Immature natural killer cell (primary cell): ENCODE measurements at places on chromosomes 2 and 18. TPM values are rescaled to one million over a fixed set of nuclear protein-coding genes. Genes with fewer than 3 reads are reported as not detected.

SPATA3 gene
- polyA plus RNA-seq: not detected

PIK3C3 gene
- polyA plus RNA-seq: 47.0 TPM

ASPRV1 gene
- 0.29 TPM for polyA plus RNA-seq

INHA gene
- not detected for polyA plus RNA-seq

CLEC4F gene
- polyA plus RNA-seq: not detected

CAPN14 gene
- polyA plus RNA-seq: not detected

TMEM163 gene
- 2.8 TPM for polyA plus RNA-seq

LBH gene
- polyA plus RNA-seq: 101 TPM

EEF1B2 gene
- 434 TPM for polyA plus RNA-seq

IL36RN gene
- not detected for polyA plus RNA-seq

EPB41L3 gene
- 0.61 TPM for polyA plus RNA-seq

DCC gene
- polyA plus RNA-seq: not detected

CRYGD gene
- polyA plus RNA-seq: not detected

TUBA4B gene
- polyA plus RNA-seq: not detected

POTEI gene
- not detected for polyA plus RNA-seq

POTEC gene
- not detected for polyA plus RNA-seq

ZAP70 gene
- polyA plus RNA-seq: 329 TPM

DNAJC27 gene
- polyA plus RNA-seq: 2.1 TPM

CPS1 gene
- not detected for polyA plus RNA-seq

DNAJC5G gene
- polyA plus RNA-seq: not detected

GKN1 gene
- not detected for polyA plus RNA-seq

TMEM178A gene
- not detected for polyA plus RNA-seq

NT5DC4 gene
- polyA plus RNA-seq: 0.24 TPM

MAIP1 gene
- polyA plus RNA-seq: 12.6 TPM

NOSTRIN gene
- not detected for polyA plus RNA-seq
